Daoy (cell line): ENCODE measurements at places on chromosomes 3 and 15.
A peak's percentile ranks its signal among the peaks of the same experiment; 100 is the strongest.

- no peak for DNase-seq
These were observed 86.0 kb downstream of the ADAMTS9 start for GRCh38 chr3:64601824-64602223.

DNA sequence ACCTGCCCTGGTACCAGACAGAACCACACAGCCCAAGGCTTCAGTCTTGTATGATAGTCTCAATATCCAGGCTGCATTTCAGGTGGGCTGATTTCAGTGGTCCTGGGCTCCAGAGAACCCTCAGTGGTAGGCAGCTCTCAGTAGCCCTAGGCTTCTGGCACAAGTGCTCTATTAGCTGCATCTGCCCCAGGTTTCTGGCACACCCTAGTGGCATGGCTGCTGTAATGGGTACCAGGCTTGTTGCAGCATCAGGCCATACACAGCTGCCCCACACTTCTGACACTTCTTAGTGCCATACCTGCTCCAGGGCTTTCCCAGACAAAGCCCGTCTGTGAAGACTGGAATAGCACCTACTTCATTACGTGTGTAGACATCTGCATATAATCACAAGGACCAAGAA lies 1062.2 kb upstream of the EPHA6 start:
- no peak for DNase-seq

DNA sequence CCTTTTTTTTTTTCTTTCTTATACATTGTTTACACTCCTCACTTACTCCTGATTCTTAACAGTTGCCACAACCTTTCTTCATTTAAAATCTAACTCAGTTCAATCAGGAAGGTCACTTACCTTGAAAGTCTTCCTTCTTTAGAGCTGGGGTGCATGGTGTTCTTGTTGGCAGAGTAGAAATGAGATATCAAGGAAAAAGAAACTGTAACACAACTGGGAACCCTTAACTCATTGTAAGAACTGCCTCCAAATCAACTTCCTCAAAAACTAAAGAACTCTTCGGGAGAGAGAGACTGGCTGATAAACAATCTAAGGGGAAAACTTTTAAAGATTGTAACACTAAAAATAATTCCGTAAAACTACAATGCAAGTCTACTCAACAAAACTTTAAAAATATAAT lies 1.4 kb upstream of the APPL1 start:
- no peak for DNase-seq

DNA sequence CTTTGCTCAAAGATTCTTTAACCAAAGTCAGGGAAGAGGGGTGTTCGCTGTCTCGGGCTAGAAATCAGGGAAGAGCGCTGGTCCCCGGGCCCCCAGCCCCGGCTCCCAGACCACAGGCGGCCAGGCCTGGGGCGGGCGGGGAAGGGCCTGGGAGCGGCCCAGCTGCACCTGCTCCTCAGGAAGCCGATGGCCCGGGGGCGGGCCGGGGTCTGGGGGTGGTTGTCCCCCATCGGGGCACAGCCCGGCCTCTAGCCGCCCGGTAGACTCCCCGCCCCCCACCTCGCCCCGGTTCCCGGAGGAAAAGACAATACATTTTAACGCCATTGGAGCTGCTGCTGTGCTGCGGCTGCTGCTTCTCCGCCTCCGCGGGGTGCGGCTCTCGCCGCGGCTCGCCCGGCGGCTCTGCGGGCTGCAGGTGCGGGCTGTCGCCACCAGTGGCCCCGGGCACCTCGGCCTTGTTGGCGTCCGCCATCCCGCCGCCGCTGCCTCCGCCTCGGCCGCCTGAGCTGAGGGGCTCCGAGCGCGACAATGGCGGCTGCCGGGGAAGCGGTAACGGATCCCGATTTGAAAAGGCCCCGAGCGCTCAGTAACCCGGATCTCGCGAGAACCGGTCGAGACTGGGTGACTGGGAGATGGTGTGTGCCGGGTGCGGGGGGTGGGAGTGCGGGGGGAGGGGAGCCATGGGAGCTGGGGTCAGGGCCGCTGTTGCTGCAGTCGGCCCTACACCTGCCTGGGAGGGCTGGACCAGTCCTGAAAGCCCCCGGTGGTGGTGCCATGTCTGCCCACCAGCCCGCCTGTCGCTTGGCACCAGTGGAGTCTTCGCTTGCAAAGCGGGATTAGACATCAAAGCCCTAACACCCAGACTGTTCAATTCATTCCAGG lies at the start of gene MYEF2:
Gene MYEF2, minus strand, starts transcription at position 530 of the 882 bp plus-strand sequence. Its CDS starts 58 bp downstream, at position 472.
- DNase-seq, result peak; percentile 81

GRCh38 chr15:41543521-41543870 lies 561 bp downstream of the RPAP1 start:
- DNase-seq, result no peak

DNA sequence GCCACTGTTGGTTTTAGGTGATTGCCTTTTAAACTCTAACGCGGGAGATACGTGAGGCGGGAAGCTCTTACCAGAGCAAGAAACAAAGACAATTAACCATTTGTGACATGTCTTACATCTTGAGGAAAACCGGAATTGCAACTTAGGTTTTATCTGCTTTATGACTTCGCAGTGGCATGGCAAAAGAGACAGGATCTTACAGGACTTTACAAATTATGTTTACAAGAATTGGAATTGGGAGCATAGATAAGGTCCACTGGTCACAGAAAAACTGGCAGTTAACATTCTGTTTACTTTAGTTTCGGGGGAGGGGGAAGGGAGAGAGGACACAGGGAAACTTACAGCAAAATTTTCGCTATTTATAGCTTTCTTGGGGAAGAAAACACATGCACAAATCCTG lies 1119.6 kb downstream of the ZPLD1 start:
- DNase-seq, result no peak

- DNase-seq, result peak; percentile 34
These were observed 4.1 kb upstream of the COX17 start for GRCh38 chr3:119681279-119681678.

GRCh38 chr3:70853161-70853944 lies 540.9 kb upstream of the MDFIC2 start:
- no peak for DNase-seq

- peak; percentile 78 for DNase-seq
These were observed 19.9 kb upstream of the ABHD2 start for GRCh38 chr15:89068325-89068784.

- no peak for DNase-seq
These were observed 8.6 kb upstream of the SEC13 start for GRCh38 chr3:10329495-10330015.

GRCh38 chr3:3109407-3110298 lies 521 bp downstream of the IL5RA start:
- DNase-seq, result no peak

GRCh38 chr3:96430079-96430478 lies 384.3 kb upstream of the EPHA6 start:
- no peak for DNase-seq

- DNase-seq, result no peak
These were observed 425.6 kb downstream of the CADM2 start for GRCh38 chr3:85384372-85384771.

GRCh38 chr15:63084806-63085205 lies 36.9 kb upstream of the LACTB start:
- no peak for DNase-seq

GRCh38 chr15:71117714-71118305 lies 2.5 kb downstream of the THSD4 start:
- DNase-seq, result no peak

DNA sequence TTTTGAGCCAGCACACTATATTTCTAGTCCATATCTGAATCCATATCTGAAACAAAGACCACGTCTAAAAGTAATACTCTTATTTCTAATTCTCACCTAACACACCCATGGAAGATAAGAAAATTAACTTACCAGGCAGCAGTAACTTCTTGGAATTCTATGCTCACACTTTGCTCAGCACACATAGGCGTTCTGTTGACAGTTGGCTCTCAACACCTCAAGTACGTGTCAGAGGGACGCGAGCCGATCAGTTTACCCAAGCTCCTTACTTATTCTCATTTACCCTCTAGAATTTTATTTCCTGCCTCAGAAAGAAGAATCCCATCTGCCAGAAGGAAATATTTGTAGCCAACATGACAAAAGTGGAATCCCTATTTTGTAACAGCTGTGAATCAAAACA lies 911.9 kb downstream of the FHIT start:
- no peak for DNase-seq

GRCh38 chr3:125168711-125169393 lies 43.7 kb downstream of the SLC12A8 start:
- DNase-seq, result no peak

- no peak for DNase-seq
These were observed 252.0 kb downstream of the NR2F2 start for GRCh38 chr15:96582473-96582872.

DNA sequence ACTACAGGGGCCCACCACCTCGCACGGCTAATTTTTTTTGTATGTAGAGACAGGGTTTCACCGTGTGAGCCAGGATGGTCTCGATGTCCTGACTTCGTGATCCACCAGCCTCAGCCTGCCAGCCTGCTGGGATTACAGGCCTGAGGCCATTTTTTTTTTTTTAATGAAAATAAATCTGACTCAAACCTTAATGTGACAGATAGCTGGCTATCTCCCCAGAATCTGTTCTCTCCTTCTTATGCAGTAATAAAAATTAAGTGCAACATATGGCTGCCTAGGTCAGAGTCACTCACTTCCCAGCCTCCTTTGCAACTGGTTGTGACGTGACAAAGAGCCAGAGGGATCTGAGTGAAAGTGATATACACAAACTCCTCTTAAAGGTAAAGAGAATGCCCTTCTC lies 53.0 kb downstream of the ZNF148 start:
- peak; percentile 25 for DNase-seq

GRCh38 chr3:38538773-38539353 lies 42.7 kb downstream of the EXOG start:
- DNase-seq, result no peak

GRCh38 chr3:128923576-128923975 lies 44.2 kb downstream of the ACAD9 start:
- no peak for DNase-seq

- DNase-seq, result no peak
These were observed 335.6 kb downstream of the EDEM1 start for GRCh38 chr3:5523125-5523524.

GRCh38 chr15:93709708-93710107 lies 521.7 kb upstream of the MCTP2 start:
- DNase-seq, result no peak
